ENCODE measurements at places on chromosomes 7 and 10.

DNA sequence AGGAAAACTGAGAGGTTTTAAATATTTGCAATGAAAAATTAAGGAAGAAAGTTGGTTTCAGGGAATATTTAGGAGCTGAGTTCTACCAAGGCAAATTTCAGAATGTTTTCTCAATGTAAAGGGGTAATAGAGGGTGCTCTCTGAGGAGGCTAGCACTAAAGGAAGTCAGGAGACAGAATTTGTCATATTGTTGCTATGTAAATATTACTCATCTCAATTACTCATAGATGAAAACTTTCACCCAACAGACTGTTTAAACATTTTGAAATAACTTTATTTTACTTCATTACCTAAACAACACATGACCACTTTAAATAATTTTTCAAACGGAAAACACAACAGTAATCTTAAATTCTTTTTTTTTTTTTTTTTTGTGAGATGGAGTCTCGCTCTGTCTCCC is 274.8 kb upstream of the NRG3 start:
- DNase-seq, result no peak

DNA sequence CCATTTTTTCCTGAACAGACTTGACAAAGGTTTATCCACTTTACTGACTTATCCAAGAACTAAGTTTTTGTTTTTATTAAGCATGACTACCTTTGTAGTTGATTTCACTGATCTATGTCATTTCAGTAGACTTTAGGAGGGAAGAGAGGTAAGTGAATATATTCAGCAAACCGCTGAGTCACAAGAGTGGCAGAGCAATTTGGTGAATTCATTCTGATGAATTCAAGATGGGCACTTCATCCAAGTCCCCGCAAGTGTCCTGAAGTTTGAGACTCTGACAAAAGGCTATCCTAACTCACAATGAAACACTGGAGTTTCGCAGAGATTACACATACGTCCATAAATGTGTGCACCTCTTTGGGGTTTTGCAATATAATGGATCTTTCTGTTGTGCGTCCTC is 102.3 kb upstream of the RHEB start:
- no peak for DNase-seq

DNA sequence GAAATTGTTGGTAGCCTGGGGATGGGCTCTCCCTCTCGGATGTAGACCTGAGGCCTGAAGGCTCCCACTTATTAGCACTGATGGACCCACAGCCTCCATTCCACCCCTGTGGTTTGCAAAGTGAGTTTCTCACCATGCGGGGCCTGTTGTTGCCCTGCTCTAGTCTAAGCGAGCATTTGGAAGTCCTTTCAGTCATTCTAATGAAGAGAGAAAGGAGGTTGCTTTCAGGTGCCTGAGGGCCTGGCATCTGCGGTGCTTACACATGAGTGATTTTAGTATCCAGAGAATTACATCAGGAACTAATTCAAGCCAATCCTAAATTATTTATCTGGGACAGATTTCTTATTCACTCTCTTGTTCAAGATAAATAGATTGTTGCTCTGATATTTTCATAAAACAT is 61.6 kb downstream of the NAMPT start:
- no peak for DNase-seq

- DNase-seq, result no peak
Observed at GRCh38 chr7:106015381-106016218, 52.5 kb downstream of the CDHR3 start.

- no peak for DNase-seq
Observed at GRCh38 chr10:111122127-111122526, 45.3 kb downstream of the ADRA2A start.

GRCh38 chr7:38224392-38224791 is 46.3 kb downstream of the STARD3NL start:
- DNase-seq, result no peak

DNA sequence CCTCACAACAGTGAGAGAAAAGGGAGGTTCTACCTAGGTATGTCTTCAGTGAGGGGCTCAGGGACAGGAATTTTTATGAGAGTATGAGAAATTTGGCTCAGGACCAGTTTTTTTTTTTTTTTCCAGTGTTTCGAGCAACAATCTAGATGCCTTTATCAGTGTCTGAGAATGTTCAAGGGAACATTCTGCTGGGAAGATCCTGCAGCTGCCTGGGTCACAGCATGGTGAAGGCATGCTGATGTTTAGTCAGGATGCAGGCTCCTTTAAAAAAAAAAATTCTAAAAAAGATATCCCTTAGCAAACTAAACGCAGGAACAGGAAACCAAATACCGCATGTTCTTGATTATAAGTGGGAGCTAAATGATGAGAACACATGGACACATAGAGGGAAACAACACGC is 31.0 kb downstream of the SBDS start:
- DNase-seq, result no peak

DNA sequence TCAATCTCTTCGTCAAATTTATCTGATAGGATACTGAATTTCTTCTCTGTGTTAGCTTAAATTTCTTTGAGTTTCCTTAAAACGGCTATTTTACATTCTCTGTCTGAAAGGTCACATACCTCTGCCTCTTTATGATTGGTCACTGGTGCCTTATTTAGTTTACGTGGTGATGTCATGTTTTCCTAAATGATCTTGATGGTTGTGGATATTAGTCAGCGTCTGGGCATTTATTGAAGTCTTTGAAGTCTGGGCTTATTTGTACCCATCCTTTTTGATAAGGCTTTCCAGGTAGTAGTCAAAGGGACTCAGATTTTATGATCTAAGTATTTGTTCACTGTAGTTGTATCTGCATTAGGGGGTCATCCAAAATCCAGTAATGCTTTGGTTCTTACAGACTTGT is 1407.5 kb upstream of the LRRTM3 start:
- no peak for DNase-seq

GRCh38 chr10:10800961-10801360 is 216.7 kb upstream of the CELF2 start:
- no peak for DNase-seq

- no peak for DNase-seq
Observed at GRCh38 chr7:90777465-90777864, 181.3 kb downstream of the CDK14 start.

DNA sequence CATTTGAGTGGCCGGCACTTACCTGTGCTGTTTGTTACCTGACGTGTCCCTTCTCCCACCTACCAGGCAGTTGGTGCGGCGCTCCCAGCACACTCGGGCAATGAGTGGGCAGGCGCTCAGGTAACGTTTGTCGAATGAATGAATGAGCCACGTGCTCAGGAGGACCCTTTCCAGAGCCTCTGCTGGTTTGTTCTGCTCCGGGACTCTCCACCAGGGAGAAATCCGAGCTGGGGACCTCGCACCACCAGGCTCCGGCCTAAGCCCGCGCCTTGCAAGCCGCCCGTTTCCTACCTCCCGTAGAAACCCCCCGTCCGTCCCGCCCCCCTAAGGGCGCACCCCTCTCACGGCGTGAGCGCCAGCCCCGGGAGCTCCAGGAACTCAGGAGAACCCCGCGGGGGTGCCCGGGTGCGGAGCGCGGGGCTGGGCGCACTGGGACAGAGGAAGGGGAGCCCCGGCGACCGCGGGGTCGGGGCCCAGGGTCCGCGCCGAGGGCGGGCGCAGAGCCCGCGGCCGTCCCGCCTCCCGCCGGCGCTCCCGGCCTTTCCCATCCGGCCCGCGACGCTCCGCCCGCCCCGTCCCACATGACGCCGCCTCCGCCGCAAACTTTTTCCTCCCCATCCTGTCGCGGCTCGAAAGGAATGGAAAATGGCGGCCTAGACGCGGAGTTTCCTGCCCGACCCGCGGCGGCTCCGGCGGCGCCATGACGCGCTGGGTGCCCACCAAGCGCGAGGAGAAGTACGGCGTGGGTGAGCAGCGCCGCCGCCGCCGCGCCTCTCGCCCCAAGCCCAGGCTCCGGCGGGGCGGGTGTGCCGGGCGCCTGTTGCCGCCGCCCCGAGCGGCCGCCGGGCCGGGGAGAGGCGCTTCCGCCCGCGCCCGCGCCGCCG is at the start of gene DOCK1:
DOCK1 (plus strand) TSS at position 611 of the 884 bp plus-strand sequence; CDS start at position 701, 90 bp downstream.
- DNase-seq, result no peak
